ENCODE measurements at places on chromosomes 2 and 18. TPM values are rescaled to one million over a fixed set of nuclear protein-coding genes. Genes with fewer than 3 reads are reported as not detected.

- DNase-seq, result no peak
These were observed 376 bp downstream of the NDUFA10 start for GRCh38 chr2:240024766-240025165.

- peak; percentile 49 for DNase-seq
These were observed 61.2 kb downstream of the ACYP2 start for GRCh38 chr2:54176577-54176976.

- DNase-seq, result no peak
These were observed 8.2 kb downstream of the FBXO15 start for GRCh38 chr18:74139411-74139810.

GRCh38 chr2:15177103-15177502 lies 384.0 kb downstream of the NBAS start:
- DNase-seq, result no peak

- no peak for DNase-seq
These were observed 33.0 kb upstream of the MRPL33 start for GRCh38 chr2:27738349-27739057.

DNA sequence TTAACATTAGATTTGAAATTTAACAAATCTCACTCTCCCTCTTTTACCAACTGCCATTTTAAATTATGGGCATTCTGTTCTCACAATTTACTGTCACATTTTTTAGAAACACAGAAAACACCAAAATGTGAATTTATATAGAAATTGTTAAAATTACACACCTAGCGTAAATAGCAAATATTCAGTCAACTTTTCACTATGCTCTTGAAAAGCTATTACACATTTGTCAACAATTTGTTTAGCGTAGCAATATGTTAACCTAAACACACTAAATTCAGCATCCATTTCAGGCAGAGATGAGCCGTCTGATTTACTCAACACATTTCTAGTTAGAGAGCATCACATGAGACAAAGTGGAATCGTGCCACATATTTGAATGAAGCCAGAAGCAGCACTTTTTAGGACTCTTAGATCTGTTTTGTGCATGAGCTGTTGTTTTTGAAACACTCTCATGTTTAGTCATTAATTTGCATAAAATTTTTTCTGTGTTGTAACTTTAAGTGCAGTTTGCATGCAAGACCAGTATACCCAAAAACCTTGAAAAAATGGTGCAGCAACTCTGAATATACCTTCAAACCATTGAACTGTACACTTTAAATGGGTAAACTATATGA lies 8.2 kb downstream of the TTC32 start:
- no peak for DNase-seq

GRCh38 chr18:71682591-71682990 lies 861.6 kb downstream of the CBLN2 start:
- DNase-seq, result no peak

DNA sequence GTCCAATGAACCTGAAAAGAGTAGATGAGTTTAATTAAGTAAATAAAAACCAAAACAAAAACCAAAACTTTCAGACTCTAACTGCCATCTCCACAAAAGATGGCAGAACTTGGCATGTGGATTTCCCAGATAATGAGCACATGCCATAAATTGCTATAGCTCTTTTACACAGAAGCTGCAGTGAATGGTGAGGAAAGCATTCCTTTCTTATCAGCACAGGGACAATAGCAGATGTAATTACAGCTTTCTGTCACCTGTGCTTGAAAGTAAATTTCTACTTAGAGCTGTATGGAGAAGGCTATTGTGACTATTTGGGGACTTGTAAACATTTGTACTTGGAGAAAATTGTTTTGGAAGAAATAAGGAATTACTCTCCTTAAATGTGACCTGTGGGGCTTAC lies 378.4 kb downstream of the RPRM start:
- no peak for DNase-seq

GRCh38 chr2:106143495-106144215 lies 50.4 kb downstream of the UXS1 start:
- DNase-seq, result no peak

DNA sequence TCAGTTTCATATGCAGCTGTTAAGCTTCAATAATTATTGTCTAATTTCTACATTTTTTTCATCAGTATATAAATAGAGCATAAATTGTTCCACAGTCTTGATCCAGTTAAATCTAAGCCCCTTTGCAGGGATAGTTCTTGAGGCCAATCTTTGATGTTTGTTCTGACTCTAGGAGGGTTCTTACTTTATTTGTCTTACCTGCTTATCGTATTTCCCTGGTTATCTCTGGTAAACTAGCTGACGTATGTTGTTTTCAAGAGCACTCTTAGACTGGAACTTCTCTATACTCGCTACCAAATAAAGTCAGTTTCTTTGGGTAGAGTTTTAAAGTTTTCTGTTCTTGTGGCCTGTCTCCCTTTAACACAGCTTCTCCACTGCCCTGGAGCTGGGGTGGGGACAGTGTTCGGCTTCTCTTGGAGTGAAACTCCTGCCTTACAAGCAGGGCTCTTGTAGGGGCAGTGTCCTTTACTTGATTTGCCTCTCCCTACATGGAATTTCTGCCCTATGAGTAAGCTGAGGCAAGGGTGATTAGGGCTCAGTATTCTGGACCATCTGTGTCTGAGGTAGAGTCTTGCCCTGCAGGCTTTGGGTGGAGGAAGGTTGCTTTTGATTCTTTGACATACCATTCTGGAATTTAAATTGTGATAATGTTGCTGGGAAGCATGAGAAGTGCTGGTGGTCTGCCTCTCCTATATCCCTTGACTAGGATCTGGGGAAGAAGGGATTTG lies 90.3 kb downstream of the PTPN4 start:
- DNase-seq, result no peak

DNA sequence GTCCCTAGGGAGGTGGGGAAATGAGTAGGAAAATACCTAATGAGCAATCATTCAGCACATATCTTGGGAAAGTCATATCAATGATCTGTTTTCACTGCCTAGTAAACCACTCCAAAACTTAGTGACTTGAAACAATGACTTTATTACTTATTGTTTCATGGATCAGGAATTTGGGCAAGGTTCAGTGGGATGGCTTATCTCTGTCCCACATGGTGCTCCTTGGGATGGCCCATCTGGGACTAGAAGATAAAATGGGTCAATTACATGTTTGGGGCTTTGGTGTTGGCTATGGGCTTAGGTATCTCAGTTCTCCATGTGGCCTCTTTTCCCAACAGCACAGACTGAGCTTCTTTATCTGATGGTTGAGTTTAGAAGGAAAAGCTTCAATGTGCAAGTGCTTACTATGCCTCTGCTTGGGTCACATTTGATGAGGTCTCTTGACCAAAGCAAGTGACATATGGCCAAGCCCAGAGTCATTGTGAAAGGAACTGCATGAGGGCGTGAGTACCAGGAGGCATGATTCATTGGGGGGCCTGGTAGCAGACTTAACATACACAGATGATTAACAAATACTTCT lies 218.1 kb upstream of the TNP1 start:
- DNase-seq, result peak; percentile 25

DNA sequence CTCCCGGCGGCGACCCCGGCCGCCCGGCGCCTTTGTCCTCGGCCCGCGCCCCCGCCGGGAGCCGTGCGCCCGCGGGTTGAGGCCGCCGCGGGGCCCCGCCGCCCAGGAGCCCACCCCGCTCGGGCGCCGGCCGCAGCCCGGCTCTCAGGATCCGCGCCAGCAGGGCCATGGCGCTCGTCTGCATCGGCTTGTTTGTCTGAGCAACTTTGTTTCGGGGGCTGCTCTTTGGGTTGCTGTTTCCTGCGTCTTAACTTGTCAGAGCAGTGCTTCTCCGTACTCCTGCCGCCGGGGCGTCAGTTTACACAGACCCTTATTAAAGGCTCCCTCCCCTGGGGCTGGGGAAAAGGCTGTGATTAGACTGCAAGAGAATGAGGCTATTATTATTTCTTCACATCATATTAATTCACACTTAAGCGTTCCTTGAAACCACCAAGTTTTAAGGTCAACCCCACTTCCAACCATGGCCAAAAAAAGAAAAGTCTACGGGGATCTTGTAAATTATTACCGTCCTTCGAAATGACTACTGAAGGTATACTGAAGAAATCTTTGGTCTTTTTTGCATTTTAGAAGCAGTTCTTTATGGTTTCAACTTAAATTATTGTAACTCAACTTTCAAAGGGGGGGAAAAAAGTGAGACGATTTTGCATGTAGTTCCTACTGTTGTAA lies at the start of gene CYP27C1:
CYP27C1 (minus strand) TSS at position 198 of the 666 bp plus-strand sequence; CDS start at position 169, 29 bp downstream.
- DNase-seq, result no peak

SLC66A2 gene
- total RNA-seq, result 53.1 TPM

PPP4R1 gene
- total RNA-seq, result 45.1 TPM

NAT8 gene
- not detected for total RNA-seq

GALR1 gene
- not detected for total RNA-seq

FAM110C gene
- total RNA-seq, result not detected

BCL2 gene
- 5.4 TPM for total RNA-seq

Data from MG63 (cell line).